ENCODE measurements at places on chromosomes 3 and 15. TPM values are rescaled to one million over a fixed set of nuclear protein-coding genes. Genes with fewer than 3 reads are reported as not detected.

Gene SLC51A
- 3.9 TPM for total RNA-seq

DNA sequence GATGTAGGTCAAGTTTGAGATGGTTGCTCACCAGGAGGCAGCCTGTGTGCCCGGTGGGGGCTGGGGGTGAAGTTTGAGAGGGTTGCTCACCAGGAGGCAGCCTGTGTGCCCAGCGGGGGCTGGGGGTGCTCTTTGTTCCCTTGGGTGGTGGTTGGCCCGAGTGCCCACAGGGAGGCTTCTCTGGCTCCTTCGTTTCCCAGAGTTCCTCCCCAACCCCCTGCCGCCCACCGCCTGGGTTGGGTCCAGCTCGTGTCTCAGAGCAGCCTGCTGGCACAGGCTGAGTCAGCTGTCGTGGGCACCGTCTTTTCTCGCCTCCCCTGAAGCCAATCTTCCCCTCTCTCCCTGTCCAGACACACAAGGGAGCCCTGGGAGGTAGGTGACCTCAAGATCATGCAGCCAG is 3.1 kb downstream of the APBA2 start:
- no peak for DNase-seq

- DNase-seq = no peak
These were observed 15.8 kb downstream of the PLXNA1 start for GRCh38 chr3:126998728-126999127.

DNA sequence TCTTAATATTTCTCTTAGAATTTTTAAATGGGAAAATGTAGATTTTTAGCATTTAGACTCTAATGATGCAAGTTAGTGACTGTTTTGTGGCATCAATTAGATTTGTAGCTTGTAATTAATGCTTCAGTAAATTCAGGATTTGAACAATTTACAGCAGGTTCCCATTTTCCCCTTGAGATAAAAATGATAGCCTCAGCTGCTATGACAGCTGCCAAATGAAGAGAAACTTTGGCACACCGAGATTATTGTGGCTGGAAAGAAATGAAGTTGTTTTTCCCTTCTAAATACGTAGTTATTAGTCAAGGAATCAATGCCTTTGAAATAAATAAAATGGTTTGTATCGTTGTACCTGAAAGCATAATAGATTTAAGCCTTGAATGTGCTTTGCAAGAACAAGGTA is 206.4 kb upstream of the P2RY1 start:
- no peak for DNase-seq

Gene IRAK2
- total RNA-seq = 3.7 TPM

Gene OXTR
- 1.6 TPM for total RNA-seq

DNA sequence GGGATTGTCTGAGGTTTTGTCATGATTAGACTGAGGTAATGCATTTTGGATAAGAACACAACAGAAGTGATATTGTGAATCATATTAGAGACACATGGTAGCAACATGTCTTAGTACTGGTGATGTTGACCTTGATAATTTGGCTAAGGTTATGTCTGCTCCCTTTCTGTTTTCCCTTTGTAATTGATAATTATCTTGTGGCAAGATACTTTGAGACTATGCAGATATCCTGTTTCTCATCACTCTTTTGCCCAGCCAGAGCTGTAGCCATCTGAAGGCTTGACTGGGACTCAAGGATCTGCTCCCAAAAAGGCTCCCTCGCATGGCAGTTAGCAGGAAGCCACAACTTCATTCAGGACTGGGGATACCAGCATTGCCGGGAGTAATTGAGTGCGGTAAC is 35.3 kb upstream of the LARS2 start:
- no peak for DNase-seq

Gene DNAH1
- 4.0 TPM for total RNA-seq

Gene SLC38A3
- 22.6 TPM for total RNA-seq

GRCh38 chr3:133426721-133427120 is 26.9 kb downstream of the BFSP2 start:
- DNase-seq = no peak

GRCh38 chr3:40719660-40720287 is 195.0 kb downstream of the ZNF621 start:
- peak; percentile 80 for DNase-seq

GRCh38 chr3:176697284-176697889 is 499.9 kb downstream of the TBL1XR1 start:
- peak; percentile 20 for DNase-seq

DNA sequence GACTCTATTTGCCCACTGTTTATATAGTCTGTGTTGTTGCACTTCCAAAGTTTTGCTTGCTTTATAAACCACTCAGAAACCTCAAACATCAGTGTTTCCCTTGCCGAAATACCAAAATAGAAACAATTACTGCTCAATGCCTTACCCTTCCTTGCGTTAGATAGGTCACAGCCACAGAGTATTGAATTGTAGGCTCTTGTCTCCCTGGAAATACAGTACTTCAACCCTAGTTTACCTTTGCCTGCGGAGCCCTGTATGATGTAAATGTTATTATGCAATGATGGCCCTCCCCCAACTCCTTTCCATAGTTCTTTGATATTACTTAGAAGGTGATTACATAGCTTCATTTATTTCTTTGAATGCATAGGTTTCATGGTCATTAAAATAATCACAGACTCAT is 44.2 kb downstream of the SOX2 start:
- DNase-seq = no peak

Gene SLC28A1
- 2.7 TPM for total RNA-seq

DNA sequence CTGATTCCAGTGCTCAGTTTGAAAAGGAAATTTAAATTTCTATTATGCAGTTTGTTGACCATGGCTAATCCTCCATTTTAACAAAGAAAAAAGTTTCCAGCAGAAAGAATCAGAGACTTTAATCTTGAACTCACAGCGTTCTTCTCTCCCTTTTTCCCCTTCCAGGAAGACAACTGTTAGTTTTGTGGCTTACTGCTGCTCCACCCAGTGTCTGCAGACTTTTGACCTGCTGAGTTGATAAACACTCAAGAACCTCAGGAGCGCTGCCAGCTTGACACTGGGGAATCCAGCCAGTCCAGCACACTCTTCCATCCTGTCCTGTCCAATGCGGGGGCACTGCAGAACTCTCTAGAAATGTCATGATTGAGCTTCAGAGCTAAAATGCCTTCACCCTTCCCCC is 134.6 kb downstream of the LRRC28 start:
- peak; percentile 61 for DNase-seq

- no peak for DNase-seq
These were observed 112.0 kb upstream of the NEO1 start for GRCh38 chr15:72940229-72940622.

DNA sequence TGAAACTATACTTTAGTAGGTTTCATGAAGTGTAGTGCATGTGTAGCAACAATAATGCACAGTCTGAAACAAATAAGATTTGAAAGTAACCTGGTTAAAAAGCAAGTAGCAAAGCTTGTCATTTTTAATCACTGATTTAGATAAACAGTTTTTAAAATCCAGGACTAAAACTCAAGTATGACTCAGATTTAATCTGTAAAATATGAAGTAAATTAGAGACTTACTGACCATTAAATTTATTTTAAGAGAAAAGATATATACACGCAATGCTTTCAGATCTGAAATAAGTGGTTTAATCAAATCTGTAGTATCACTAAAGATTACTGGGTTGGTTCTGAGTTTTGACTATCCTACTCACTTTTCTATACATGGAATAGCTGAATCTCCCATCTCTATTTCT is 300.7 kb upstream of the RBMS3 start:
- no peak for DNase-seq

DNA sequence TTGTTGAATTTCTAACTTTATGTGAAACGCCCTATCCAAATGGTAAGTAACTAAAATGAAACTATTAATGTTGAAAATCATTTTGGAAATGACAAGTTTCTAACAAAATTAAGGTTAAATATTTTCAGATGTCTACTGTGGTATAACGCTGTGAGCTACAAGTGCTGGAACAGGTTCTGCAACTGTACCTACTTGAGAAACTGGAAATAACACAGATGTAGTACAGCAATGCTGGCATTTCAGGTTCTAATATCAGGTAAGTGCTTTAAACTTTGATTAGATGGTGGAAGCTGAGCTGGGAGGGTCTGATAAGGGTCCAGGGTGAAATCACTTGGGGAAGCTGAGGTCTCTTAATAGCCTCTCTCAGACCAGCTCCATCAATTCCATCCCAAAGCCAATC is 315.1 kb downstream of the STXBP5L start:
- DNase-seq = no peak

GRCh38 chr3:195177422-195178123 is 93.4 kb downstream of the XXYLT1 start:
- no peak for DNase-seq

GRCh38 chr3:71724584-71725270 is 475 bp downstream of the EIF4E3 start:
- peak; percentile 65 for DNase-seq

DNA sequence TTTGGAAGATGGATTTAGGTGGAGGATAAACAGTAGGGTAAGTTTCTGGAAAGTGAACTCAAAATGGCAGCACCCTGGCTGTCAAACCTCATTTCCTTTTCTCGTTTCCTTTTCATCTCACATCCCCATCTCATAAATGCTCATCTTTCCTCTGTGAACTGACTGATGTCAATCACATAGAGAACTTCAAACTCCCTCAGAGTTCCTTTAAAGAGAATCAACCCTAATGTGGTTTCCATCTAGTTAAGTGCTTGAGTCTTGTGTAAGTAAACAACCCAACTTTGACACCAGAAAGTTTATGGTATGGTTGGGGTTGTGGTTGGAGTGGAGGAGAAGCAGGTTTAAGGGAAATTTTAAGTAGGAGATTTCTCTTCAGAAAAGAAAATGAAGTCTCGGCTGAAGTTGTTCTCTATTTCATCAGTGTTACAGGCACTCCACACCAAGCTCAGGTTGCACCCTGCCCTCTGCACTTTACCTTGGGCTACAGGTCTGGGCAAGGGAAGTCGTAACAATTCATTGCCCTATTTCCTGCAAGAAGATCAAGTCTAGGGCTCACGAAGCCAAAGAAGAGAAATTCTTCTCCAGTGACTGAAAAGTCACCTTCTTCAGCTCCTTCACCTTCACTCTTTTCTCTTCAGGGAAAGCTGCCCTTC is 34.4 kb upstream of the TNIK start:
- DNase-seq = no peak

All from hepatocyte (in vitro differentiated cells).